ENCODE measurements at places on chromosomes 5 and 9.

- DNase-seq: no peak
Observed at GRCh38 chr5:10634050-10634449, 70.2 kb downstream of the ANKRD33B start.

- no peak for DNase-seq
Observed at GRCh38 chr5:90119531-90119971, 290.0 kb downstream of the CETN3 start.

- DNase-seq: no peak
Observed at GRCh38 chr9:1738511-1739100, 276.5 kb upstream of the SMARCA2 start.

DNA sequence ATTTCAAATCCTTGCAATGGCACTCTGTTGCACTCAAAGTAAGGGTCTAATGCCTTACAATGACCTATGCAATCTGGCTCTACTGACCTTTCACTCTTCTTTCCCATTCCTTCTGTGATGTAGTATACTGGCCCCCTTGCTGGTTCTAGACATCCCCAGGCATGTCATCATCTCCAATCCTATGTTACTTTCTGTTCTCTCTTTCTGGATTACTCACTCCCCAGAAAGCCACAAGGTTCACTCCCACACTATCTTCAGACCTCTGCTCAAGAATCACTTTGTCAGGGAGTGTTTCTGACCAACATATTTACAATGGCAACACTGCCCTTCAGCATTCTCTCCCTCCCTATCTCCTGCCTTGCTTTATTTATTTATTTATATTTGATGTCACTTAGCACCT lies 802.2 kb upstream of the WWC1 start:
- no peak for DNase-seq

DNA sequence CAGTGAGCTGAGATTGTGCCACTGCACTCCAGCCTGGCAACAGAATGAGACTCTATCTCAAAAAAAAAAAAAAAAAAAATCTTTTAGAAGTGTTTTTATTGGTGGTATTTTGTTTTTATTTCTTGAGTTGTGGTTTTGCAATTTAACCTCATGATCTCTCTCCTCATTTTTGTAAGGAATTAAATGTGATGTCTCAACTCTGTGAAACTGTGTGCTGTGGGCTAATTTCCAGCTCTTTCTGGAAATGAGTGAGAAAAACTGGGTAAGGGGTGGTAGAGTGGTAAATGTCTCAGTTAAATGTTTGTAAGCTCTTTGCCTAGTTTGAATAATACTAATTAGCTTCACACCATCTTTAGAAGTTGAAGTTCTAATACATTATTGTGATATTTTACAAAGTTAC lies 29.0 kb downstream of the ACO1 start:
- no peak for DNase-seq

- no peak for DNase-seq
Observed at GRCh38 chr9:116901260-116901659, 214.2 kb downstream of the TRIM32 start.

DNA sequence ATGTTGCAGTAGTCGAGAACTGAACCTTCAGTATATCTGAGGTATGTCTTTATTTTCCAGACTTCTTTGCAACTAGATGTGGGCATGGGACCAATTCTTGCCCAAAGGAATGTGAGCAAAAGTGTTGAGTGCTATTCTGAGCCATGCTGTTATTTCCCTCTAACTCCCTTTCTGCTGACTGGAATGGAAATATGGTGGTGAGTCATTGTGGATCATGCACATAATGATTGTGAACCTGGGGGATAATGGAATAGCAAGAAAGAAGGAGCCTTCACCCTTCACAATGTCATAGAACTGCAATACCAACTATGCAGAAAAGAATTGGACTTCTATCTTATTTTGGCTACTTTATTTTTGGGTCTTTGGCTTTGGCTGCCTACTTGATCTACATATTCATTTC lies 10.3 kb upstream of the DOCK2 start:
- no peak for DNase-seq

GRCh38 chr5:93307557-93307956 lies 273.5 kb downstream of the NR2F1-AS1 start:
- no peak for DNase-seq

- no peak for DNase-seq
Observed at GRCh38 chr5:110112348-110112747, 422.6 kb downstream of the MAN2A1 start.

GRCh38 chr5:98957307-98957706 lies 28.5 kb upstream of the CHD1 start:
- DNase-seq: no peak

- no peak for DNase-seq
Observed at GRCh38 chr5:133050521-133050920, 1.3 kb upstream of the HSPA4 start.

GRCh38 chr9:98263080-98263479 lies 7.6 kb upstream of the TBC1D2 start:
- DNase-seq: no peak

DNA sequence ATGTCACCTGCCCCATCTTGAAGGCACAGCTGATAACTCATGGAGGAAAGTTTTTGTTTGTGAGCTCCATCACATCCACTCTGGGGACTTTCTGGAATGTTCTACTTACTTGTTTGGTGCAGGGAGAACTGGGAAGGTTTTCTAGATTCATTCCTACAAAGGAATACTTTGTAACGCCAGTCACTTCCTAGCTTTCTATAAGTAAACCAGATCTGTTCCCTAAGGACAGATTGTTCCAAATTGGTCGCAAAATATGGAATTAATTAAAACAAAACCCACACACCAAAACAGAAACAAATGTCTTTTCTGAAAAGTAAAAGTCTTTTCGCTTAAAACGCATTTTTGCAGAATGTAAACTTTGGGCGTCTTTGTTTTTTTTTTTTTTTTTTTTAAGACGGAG lies 167.6 kb downstream of the PDZD2 start:
- DNase-seq: no peak

DNA sequence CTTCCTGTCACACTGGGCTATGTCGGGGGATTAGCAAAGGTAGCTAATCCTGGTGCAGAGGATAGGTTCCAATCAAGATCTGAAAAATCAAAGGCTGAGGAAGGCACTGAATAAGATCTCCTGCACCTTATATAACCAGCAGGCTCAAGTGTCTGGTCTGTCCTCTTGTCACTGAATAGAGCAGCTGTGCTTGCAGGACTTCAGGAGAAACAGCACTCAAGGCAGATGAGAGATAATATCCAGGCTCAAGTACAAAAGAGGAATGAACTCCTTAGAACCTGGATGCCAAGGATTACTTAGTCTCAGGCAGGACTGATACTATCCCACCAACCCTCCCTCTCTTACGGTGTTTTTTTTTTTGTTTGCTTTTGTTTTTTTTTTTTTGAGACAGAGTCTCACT lies 108.8 kb upstream of the LRRTM2 start:
- no peak for DNase-seq

- DNase-seq: no peak
Observed at GRCh38 chr5:83540105-83540504, 68.6 kb downstream of the VCAN start.

- DNase-seq: no peak
Observed at GRCh38 chr9:114745879-114746550, 59.8 kb downstream of the TNFSF15 start.

DNA sequence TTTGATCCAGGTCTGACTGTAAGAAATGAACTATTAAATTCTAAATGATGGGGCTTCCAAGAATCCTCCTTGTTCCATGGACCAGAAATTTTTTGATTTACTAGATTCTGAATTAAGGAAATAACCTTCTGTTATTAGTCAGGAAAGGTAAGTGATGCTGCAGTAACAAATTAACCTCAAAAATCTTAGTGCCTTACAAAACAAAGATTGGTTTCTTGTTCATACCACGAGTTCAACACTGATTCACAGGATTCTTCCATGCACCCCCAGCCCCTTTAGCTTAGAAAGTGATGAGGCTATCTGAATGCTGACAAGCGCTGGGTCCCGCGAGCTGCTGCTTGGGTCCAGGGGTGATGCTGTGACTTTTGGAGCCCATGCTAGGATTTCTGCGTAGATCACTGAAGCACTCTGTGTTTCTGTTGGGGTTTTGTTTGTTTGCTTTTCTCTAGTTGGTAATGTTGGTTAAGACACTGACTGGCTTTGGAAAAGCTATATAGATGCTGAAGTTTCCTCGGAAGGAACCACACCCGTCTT lies 52.3 kb downstream of the COL15A1 start:
- DNase-seq: no peak

DNA sequence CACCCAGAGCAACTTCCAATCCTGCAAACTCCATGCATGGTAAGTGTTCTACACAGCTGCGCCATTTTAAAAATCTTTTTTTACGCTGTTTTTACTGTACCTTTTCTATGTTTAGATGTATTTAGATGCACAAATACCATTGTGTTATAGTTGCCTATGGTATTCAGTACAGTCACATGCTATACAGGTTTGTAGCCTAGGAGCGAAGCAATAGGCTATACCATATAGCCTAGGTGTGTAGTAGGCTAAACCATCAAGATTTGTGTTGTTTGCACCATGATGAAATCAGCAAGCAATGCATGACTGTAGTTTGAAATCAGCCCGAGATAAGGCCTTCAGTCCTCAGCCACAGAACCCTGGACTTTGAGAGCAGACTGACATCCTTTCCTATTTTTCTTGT lies 101.2 kb downstream of the LIX1 start:
- no peak for DNase-seq

DNA sequence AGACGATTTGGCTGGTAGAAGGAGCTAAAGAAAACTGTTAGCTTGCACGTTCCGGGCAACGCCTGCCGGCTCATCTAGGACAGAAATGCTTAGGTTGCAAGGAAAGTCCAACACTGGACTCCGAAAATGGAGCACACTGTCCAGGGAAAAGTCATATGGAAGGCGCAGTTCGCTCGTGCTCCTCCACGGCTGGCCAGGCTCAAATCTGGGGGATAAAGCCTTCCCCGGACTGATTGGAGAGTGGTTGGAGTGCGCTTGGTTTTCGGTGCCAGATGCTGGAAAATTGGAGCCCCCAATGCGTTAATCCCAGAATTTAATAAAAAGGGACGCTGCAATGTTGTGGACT lies 955 bp downstream of the CDH6 start:
- no peak for DNase-seq

- no peak for DNase-seq
Observed at GRCh38 chr5:109769597-109770291, 80.0 kb downstream of the MAN2A1 start.

DNA sequence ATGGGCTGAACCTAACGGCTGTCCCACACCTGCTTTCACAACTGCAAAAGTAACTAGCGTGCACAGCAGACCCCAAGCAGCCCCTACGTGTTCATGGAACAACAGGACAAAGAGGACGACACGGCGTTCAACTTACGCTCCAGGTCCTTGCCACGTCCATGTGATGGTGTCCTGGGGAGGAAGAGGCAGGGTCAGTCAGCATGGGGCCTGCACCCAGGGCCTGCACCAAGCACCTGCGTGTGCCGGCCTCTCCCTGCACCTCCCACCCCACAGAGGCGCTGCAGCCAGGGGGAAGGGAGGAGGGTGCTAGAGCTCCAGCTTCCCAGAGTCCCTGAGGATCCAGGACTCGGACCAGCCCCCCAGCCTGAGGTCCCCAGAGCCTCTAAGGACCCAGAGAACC lies 35.6 kb upstream of the SLC6A3 start:
- DNase-seq: no peak

DNA sequence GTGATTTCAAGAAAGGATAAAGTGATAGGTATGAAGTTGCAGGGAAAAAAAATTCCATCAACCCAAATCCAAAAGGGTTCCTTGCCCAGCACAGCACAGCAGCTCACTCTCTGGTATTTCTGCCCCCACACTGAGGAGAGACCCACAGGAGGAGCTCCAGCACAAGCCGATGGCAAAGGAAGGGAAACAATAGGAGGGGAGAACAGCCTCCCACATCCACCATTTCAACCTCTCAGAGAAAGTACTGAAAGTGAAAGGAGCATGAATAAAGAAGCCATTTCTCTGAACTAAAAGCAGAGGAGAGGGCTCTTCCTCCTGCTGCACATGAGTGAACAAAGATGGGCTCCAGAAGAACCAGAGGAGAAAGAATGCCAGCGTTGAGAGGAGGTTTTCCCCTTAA lies 54.9 kb upstream of the ZSWIM6 start:
- no peak for DNase-seq

DNA sequence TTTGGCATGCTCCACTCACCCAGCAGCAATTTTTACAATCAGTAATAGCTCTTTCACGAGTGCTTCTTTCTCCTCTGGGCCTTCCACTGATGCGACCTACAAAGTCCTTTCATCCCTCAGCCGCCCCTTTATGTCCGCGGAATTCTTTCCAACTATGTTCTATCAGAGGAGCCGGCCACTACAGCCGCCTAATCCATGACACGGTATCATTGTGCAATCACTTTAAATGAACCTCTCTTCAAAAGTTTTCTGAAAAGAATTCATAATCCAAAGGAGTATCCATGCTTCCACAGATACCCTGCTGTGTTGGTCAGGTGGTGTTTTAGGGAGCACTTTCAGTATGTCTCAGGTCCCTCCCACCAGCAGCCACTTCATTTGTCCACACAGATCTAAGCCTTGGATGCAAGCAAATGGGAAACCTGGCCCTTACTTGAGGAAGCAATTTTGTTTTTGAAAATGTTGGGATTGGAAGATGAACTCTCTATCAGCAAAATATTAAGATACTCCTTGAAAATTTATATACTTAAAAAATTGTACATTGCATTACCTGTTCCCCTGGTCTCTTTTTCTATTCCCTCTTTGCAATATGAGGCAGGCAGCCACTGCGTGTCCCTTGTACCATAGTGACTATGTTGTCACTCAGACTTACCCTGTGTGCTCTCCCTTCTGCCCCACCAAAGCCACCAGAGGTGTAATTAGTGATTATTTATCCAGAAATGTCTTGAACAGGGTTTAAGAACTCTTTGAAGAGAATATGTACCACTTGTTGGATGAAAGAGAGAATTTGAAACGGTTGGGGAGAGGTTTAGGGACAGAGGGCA lies 12.9 kb upstream of the MEF2C start:
- no peak for DNase-seq

- no peak for DNase-seq
Observed at GRCh38 chr5:89216606-89217005, 333.6 kb upstream of the MEF2C start.

- no peak for DNase-seq
Observed at GRCh38 chr5:65883461-65883860, 42.9 kb upstream of the ERBIN start.

DNA sequence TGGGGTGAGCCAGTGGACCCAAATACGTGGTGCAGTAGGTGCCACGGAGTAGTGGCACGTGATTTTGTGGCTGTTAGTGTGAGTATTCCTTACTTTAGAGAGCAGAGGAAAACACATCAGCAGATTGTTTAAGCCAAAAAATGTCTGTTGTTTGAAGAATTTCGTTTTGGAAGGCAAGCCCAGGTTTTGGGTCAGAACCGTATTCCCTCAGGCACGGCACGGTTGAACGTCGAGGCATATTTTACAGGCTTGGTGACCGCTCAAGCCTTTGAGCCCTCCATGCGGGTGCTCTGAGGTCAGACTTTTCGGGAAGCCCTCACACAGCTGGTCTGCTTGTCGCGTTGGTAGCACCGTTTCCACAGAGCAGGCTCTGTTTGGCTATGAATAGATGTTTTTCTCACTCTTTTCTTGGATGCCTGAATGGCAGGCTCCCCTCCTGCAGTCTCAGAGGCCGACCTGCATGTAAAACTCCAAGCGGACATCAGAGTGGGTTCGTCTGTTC lies 27.2 kb downstream of the NEK6 start:
- DNase-seq: no peak

All from stimulated activated CD8-positive, alpha-beta memory T cell treated with anti-CD3 and anti-CD28 coated beads, Interleukin-4, amount 100 ng/mL, for 1 hour (primary cell).